Esophagus muscularis mucosa (tissue), 4 donors: ENCODE measurements at places on chromosomes 6 and 20.

DNA sequence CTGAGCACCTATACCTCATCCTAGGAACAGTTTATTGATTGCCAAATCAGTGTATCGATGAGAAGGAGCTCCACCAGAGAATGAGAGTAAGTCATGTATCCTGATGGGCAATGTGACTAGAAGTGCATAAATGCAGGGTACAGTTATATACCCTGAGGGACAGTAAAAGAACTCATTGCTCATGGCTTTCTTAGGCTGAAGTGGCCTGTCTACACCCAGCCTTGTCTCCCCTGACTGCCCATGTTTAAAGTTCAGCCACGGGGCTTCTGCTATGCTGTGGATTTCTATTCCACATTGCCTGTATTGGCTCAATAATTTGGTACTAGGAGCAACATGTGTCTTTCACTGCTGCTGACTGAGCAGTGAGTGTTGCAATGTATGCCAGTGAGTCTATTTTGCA, 400.4 kb upstream of the IMPG1 start:
- DNase-seq = no peak

- no peak for DNase-seq
Measured at GRCh38 chr6:108606250-108606690, 45.6 kb downstream of the FOXO3 start.

DNA sequence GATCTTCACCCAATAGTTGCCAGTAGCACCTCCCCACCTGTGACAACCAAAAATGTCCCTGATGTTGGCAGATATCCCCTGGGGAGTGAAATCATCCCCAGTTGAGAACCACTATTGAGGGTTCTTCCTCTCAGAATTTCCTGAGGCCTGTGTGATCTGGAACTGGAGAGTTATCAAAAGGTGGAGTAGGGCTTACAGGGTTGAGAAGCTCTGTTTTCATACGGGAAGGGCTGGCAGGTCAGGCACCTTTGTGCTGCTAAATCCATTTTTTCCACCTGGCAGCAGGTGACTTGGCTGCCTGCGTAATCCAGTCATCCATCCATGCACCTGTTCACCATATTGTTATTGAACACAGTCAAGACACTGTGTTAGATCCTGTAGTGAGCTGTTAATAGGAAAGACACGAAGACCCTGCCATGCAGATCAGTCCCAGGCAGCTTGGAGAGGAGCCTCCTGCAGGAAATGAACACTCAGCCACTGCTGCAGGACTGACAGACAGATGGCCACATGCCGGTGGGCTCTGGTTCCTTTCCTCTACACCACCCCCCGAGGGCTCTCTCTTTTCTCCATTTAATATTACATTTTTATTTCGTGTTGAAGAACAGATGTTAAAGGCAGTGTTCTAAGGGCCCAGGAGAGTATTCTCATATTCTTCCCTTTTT, 5.4 kb downstream of the DUSP22 start:
- no peak for DNase-seq

- DNase-seq = no peak
Measured at GRCh38 chr6:45737331-45738056, 278.2 kb downstream of the CLIC5 start.

DNA sequence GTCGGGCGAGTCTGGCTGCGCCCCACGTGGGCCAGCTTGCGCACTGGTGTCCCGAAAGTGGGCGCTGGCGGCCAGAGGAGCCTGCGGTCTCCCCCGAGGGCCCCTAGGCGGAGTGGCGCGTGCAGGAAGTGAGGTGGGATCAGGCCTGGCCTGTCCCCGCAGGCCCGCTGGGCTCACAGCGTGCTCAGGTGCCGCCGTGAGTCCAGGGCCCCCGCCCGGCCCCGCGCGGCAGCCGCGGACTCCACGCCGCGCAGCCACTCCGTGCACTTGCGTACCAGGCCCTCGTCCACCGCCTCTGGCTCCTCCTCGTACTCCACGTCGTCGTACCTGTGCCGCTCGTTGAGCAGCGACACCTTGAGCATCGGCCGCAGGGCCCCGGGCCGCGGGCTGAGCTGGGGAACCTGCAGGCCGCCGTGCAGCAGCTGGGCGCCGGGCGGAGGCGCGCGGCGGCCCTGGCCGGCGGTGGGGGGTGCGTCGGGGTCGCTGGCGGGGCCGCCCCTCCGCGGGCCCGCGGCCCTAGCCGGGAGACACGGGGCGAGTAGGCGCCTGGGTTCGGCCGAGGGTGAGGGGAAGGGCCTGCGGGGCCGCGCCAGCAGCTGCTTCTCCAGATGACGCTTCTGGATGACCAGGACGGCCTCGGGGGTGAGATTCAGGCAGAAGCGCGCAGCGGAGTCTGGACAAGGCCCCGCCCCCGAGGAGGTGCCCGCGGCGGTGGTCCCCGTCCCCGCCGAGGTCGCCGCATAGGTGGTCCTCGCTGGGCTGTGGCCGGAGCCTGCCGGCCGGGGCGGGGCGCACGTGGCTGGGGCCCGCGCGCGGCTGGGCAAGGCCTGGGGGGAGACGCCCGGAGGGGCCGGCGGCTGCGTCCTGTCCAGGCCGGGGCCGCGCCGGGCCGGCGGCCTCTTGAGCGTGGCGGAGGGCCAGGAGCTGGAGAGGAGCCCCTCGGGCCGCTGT, 835 bp downstream of the PRR18 start:
- DNase-seq = no peak

- no peak for DNase-seq
Measured at GRCh38 chr6:113464960-113465359, 392.2 kb upstream of the MARCKS start.

DNA sequence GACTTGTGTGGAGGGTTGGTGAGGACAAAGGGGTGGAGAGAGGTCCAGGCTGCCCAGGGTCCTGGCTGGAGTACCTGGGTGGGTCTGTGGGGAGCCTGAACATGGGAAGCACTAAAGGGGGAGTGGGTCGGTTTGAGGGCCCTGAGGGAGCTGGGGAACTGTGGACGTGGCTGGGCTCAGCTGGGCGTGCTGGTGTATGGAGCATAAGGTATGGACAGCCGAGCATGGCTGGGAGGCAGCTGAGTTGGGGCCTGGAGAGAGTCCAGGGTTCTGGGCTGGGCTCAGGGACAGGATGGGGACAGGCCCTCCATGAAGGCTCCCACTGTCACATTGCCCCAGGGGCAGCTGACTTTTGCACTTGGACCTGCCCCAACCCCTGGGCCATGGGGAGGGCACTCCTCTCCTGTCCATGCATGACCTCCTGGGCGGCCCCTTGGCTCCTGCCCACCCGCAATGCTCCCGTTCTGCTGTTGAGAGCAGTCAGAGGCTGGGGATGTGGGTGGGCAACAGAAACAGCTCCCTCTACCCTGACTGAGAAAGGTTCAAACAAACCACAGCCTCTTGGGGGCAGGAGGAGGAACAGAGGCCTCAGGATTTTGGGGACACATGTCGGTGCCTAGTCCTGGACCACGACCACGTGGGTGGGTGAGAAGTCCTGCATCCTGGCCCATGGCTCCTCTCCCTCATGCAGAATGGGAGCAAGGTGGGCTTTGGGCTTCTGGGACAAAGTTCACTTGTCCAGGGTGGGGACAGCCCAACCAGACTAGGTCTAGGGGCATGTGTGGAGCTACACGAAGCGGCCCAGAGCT, 4.5 kb downstream of the C20orf204 start:
- no peak for DNase-seq

- no peak for DNase-seq
Measured at GRCh38 chr20:20371681-20372080, 3.8 kb downstream of the INSM1 start.

DNA sequence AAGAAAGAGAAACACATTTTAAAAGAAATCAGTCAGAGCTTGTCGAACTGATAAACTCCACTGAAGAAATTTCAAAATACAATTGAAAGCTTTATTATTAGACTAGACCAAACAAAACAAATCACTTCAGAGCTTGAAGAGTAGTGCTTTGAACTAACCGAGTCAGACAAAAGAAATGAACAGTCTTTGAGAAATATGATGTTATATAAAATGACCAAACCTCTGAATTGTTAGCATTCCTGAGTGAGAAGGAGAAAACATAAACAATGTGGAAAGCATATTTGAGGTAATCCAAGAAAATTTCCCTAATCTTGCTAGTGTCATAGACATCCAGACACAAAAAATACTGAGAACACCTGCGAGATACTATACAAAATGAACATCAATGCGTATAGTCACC, 13.2 kb upstream of the CST4 start:
- DNase-seq = no peak

GRCh38 chr6:167811040-167811439, 15.7 kb upstream of the AFDN start:
- peak; percentile 64 for DNase-seq

DNA sequence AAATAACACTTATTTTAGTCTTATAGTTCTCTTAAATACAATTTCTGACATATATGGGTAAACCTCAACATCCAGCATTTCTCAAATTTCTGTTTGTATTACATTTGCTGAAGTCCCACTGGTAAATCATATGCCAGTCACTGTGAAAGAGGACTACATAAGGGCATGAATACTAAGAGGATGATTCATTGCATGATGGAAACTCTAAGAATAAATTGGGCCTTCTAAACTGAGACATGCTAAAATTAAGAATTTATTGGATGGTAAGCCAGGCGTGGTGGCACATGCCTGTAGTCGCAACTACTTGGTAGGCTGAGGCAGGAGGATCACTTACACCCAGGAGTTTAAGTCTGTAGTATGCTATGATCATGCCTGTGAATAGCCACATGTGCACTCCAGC, 12.1 kb downstream of the DEFB123 start:
- DNase-seq = no peak

- DNase-seq = no peak
Measured at GRCh38 chr20:46357030-46357514, 48.8 kb upstream of the CDH22 start.

DNA sequence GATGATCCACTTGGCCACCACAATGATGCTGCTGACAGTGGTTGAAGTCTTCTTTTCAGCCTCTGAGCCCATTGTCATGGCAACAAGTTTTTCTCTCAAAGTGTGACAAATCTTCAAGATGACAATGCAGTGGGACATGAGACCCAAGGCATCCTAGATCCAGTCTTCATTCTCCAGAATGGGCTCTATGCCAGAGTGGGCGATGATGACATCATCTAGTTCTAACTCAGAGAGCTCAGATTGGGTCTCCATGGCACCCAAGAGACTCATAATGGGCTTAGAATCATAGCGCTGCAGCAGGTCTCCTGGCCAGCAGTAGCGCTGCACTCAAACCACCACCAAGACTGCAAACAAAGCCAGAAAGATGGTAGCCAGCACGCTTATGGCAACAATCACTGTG, 973.6 kb downstream of the EYS start:
- no peak for DNase-seq

GRCh38 chr6:44064089-44064947, 62.9 kb downstream of the MRPL14 start:
- no peak for DNase-seq

- DNase-seq = no peak
Measured at GRCh38 chr6:32666420-32667300, at the start of gene HLA-DQB1. Gene HLA-DQB1 (minus strand): TSS chr6:32666657. CDS start chr6:32666607, 50 bp downstream.

- no peak for DNase-seq
Measured at GRCh38 chr6:51841626-51842025, 245.8 kb downstream of the PKHD1 start.

DNA sequence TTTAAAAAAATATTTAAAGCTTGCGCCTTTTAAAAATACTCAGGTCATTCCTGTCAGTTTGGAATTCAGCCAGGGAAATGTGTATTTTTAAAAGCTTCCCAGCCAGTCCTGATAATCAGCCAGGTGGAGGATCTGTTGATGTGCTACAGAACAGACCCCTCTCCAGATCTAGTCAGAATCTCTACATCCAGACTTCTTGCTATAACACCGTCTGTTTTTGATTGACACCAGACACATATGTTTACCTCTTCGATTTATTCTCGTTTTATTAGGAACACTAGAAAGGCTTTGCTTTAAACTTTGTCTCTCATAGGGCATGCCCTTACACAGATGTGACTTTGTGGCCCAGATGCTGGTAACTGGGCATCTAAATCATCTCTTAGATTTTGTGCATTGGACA, 11.7 kb downstream of the PARD6B start:
- no peak for DNase-seq

GRCh38 chr6:23329086-23329485, 759.7 kb downstream of the HDGFL1 start:
- no peak for DNase-seq

- no peak for DNase-seq
Measured at GRCh38 chr6:1659816-1660215, 50.1 kb downstream of the FOXC1 start.

GRCh38 chr20:38372806-38373205, 26.5 kb downstream of the LBP start:
- DNase-seq = no peak

DNA sequence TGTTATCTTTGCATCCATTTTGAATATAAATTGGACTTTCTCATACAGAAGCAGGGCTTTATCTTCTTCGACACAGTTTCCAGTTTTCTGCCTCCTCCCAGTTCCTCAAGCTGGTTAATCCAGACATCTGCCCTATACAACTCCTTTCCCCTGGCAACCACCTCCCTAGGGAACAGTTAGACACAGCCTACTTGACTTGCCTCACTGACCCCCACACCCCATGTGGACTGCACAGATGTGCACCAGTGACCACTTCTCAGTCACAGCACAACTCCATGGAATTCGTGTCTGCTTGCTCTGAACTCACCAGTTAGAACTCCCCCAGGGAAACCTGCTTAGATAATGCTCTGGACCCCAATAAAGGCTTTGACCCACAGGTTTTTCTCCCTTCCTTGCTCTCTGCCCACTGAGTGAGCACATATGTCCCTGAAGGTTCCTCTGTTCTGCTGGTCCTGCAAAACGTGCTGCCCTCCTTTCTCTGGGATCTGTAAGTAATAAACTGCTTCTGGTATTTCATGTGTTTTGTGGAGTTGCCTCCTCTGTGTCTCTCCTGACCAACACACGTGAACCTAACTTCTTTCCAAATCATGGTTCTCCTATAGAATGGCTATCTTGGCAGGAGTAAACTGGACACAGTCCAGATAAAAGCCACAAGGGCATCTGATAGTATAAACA, 351.2 kb downstream of the CD83 start:
- DNase-seq = no peak

- DNase-seq = no peak
Measured at GRCh38 chr6:15879371-15880261, 216.8 kb upstream of the DTNBP1 start.

DNA sequence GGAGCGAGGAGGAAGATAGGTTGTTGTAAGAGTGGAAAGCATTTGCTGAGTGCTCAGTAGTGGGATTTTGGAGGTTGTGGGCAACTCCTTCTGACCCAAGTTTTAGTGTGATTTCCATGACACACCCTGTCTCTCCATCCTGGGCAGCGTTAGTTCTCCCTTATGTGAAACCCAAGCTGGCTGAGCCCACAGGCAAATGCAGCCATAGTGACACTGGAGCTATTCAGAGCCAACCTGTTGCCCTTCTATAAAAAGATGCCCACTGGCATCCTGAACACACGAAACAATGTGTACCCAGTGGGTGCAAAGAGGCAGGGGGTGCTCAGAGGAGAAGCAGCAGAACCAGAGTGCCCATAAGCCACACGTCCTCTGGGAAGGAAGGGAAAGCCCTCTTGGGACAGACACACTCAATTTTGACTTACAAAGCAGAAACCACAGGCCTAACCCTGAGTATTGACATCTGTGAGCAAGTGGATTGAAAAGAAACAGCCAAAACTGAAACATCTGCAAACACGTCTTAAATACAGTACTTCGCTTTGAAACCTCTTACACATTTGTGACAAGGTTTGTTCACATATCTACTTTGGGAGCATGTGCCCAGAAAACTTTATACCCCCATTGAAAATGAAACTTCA, 54.6 kb downstream of the BPIFB1 start:
- DNase-seq = no peak

- no peak for DNase-seq
Measured at GRCh38 chr20:25221592-25222460, 26.1 kb upstream of the PYGB start.

GRCh38 chr20:40431611-40432010, 257.4 kb downstream of the MAFB start:
- no peak for DNase-seq
